ENCODE measurements at places on chromosomes 13 and 19.

DNA sequence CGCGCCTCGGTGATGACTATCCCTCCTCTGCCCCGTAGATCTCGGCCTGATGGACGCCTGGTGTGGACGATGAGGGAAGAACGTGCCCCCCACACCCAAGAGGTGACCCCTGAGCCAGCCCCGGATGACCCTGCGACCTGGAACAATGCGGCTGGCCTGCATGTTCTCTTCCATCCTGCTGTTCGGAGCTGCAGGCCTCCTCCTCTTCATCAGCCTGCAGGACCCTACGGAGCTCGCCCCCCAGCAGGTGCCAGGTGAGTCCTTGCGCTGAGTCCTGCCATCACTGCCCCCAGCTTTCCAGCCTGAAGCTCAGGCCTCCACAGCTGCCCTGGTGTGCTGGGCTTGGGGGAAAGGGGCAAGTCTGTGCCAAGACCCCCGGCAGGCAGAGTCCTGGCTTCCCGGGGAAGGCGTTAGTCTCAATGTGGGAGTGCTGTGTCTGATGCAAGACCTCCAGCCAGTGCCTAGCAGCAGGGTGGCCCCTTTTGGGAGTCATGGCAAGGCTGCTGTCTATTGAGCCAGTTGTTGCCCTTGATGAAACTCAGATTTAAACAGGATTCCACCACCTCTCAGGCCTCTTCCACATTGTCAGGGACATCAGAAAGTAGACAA is 67.5 kb downstream of the CHST8 start:
- DNase-seq, result no peak

- DNase-seq, result no peak
Observed at GRCh38 chr13:70527599-70527998, 419.3 kb upstream of the KLHL1 start.

- DNase-seq, result no peak
Observed at GRCh38 chr13:61700620-61701019, 285.0 kb upstream of the PCDH20 start.

DNA sequence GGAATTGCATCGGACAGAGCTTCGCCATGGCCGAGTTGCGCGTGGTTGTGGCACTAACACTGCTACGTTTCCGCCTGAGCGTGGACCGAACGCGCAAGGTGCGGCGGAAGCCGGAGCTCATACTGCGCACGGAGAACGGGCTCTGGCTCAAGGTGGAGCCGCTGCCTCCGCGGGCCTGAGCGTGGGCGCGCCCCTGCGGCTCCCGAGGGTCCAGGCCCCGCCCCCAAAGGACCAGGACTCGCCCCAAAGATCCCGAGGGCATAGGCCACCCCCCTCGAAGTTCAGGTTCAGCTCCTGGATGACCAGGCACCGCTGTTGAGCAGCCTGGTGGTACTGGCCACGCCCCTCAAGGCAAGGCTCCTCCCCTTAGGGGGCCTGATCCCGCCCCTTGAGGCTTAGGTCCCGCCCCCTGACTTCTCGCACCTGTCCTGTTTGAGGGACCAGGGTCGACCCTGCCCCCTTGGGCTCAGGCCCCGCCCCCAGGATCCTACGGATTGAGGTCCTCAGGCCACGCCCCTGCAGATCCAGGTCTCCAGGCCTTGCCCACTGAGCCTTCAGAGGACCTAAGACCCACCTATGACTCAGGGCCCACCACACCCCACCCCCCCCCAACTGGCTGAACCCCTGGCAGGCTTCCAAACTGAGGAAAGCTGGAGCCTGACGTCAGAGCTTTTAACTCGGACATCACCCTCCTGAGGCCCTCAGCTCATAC is 43.1 kb downstream of the CYP4F22 start:
- peak; percentile 63 for DNase-seq

- DNase-seq, result no peak
Observed at GRCh38 chr13:34657716-34658115, 284.4 kb upstream of the NBEA start.

DNA sequence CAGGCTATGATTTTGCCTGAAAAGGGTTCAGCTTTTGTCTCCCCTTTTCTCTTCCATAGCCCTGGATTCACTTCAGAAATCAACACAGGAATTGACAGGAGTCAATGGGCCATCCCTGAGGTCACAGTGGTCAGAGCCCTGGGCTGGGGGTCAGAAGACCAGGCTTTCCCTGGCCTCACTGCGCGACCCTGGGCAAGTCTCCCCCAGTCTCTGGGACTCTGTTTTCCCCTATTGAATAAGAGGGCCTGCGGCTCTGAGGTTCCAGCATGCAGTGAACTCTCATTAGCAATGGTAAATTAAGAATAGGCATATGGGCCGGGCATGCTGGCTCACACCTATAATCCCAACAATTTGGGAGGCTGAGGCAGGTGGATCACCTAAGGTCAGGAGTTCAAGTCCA is 30.7 kb upstream of the VSTM2B start:
- DNase-seq, result no peak

DNA sequence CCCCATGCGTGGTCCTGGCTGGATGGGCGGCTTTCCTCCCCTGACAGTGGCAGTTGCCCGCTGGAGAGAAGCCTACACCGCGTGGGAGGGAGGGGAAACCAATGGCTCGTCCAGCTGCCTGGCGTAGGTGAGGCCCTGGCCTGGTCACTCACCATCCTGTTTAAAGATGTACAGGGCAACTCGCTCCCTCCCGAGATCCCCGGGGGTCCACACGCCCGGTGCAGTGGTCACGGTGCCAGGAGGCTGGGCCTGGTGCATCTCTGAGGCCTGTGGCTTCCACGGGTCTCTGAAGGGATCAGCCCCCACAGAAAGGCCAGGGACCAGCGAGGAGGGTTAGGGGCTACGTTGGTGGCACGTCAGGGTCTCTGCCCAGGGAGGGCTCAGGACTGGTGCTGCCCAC is 156.5 kb downstream of the KDM4B start:
- no peak for DNase-seq

- no peak for DNase-seq
Observed at GRCh38 chr13:95552539-95553441, at the start of gene CLDN10. Gene CLDN10 (plus strand): TSS chr13:95552720. CDS start chr13:95552754, 34 bp downstream.

GRCh38 chr13:33087091-33087490 is 70.9 kb downstream of the KL start:
- DNase-seq, result no peak

DNA sequence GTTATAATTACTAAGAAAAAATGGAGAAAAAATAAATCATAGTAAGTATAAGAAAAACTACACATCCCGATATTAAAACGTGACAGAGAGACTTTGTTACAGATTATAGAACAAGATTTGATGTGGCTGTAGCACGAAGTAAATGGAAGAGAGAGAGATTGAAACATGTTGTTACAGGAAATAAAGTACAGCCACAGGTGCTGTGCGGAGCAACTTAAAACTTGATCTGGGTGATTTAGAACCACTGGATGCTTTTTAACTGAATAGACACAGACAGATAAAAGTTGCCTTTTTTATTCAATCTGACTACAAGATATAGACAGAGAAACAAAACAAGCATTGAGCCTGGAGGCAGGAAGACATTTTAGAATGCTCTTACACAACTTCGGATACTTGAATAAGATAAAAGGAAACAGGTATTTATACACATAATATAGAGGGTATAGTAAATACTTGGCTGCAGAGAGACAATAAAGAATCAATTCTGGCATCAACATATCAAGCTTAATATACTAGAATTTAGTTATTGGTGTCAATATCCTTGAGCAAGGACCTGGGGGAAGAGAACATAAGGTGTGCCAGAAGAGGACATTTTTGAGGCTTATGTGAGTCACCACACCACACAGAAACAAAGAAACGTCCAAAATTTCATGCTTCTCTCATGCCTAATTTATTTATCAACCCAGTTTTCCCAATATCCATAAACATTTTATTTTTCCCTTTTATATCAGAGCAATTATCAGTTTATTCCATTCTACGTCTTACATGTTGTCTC is 548.5 kb downstream of the SLITRK1 start:
- no peak for DNase-seq

GRCh38 chr13:40666933-40667621 is 636 bp upstream of the FOXO1 start:
- no peak for DNase-seq

- no peak for DNase-seq
Observed at GRCh38 chr13:94706843-94707399, 5.4 kb downstream of the SOX21 start.

DNA sequence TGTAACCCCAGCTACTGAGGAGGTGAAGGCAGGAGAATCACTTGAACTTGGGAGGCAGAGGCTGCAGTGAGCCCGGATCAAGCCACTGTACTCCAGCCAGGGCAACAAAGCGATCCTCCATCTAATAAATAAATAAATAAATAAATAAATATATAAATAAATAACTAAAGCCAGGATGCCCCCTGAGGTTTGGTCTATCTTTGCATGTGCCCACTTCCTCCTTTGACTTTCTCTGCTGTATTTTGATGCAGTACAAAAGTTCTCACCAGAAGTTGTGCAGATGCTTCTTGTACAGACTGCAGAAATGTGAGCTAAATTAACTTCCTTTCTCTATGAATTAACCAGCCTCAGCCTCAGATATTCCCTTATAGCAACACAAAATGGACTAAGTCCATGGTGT is 6.5 kb upstream of the N4BP2L2 start:
- DNase-seq, result no peak

DNA sequence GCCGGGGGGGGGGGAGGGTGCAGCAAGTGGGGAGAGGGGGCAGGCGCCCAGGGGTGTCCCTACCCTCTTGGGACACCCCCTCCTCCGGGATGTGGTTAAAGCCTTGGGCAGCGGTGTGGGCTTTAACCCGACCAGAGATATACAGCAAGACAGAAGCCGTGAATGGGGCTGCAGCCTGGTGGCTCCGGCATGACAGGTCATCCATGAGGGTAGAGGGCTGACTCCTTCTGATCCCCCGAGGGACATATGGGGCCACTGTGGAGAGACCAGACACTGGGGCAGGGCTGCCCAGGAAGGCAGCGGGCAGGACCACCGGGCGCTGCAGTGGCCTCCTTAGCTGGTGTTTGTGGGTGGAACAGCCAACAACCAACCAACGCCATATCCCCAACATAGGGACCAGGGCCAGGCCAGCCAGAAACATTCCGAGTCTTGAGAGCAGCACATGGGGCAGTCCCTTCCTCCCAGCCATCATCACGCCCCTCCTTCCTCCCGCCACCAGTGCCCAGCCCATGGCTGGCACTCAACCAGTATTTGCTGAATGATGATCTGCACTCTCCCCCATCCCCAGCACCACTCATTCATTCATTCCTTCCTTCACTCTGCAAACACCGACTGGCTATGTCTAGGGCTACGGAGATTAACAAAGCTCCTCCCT is 18.2 kb downstream of the ELAVL1 start:
- no peak for DNase-seq

DNA sequence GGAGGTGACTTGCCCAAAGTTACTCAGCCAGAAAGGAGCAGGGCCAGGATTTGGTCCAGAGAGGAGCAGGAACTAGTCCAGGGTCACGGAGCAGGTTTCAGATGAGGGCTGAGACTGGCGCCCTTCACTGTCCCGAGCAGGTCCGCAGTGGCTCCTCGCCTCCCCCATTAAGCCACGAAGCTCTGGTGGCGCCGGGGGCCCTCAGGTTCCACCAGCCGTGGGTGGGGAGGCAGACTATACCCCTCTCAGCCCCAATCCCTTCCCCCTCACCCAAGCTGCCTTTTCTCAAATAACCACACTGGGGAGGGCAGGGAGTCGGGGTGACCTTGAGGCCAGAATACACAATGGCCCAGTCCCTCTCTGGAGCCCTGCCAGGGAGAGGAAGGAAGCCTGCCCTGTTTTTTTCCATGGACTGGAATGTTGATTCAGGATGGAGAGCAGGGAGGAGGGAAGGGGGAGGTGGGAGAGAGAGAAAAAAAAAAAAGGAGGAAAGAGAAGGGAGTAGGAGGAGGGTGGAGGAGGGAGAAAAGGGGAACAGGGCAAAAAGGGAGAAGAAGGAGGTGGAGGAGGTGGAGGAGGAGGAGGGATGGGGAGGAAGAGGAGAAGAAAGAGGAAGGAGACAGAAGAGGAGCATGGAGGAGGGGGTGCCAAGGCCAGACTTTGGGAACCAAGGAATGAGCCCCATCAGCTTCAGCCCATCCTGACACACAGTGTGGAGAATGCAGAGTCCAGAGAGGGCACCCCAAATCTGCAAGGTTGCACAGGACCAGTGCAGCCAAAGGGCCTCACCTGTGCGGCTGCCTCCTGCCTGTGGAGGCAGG is 19.7 kb downstream of the CEACAM16 start:
- no peak for DNase-seq

GRCh38 chr13:77515785-77516184 is 19.7 kb upstream of the SCEL start:
- no peak for DNase-seq

GRCh38 chr13:107379407-107380155 is 811.6 kb upstream of the ARGLU1 start:
- DNase-seq, result no peak

DNA sequence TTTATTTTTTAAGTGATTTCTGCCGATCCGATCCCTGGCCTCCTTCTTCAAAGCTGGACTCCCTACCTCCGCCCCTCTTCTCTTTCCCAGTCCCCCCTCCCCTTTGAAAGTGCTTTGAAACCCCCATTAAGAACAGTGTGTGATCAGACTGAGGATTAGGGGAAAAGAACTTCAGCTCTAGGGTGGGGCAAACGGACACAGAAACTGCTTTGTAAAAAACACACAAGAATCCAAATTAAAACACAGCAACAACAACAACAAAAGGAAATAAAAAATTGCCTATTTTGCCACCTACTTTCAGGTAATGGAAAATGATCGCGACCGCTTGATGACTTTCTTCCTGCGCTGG is 1.4 kb downstream of the SPRY2 start:
- DNase-seq, result no peak

- no peak for DNase-seq
Observed at GRCh38 chr19:5587071-5587455, 19.3 kb upstream of the TINCR start.

DNA sequence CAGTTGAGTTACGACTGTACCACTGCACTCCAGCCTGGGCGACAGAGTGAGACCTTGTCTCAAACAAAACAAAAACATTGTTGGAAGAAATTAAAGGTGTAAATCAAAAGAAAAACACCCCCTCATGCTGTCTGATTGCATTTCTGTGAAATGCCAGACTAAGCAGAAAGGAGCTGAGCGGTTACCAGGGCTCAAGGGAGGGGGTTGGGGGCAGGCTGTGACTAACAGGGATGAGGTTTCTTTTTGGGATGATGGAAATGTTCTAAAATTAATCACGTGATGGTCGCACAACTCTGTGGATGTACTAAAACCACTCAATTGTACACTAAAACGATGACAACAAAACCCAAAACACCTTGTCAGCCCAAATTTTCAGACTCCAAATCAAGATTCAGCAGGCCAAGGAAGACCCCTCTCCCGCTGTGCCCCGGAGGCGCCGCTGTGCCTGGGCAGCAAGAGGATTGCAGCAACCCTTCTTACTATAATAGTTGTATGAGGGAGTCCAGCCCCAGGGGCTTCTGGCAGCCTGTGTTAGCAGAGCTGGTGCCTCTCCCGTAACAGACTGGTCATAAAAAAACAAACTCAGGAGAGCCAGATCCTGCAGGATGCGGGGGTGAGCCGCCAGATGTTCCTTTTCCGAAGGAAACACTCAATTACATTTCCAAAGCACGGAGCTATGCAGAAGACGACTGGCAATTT is 20.9 kb downstream of the CAPS start:
- no peak for DNase-seq

Data from GM06990 (cell line).